ENCODE measurements at places on chromosomes 5 and 9.

GRCh38 chr5:158303275-158303674, 444.3 kb upstream of the CLINT1 start:
- DNase-seq: peak; percentile 65

- DNase-seq: no peak
Observed at GRCh38 chr5:180284149-180284548, 7.7 kb downstream of the MAPK9 start.

- no peak for DNase-seq
Observed at GRCh38 chr5:148899993-148900392, 73.6 kb downstream of the ADRB2 start.

- peak; percentile 98 for DNase-seq
Observed at GRCh38 chr9:107637421-107638420, 148.2 kb upstream of the KLF4 start.

GRCh38 chr9:117093891-117094844, 320.7 kb downstream of the ASTN2 start:
- peak; percentile 79 for DNase-seq

DNA sequence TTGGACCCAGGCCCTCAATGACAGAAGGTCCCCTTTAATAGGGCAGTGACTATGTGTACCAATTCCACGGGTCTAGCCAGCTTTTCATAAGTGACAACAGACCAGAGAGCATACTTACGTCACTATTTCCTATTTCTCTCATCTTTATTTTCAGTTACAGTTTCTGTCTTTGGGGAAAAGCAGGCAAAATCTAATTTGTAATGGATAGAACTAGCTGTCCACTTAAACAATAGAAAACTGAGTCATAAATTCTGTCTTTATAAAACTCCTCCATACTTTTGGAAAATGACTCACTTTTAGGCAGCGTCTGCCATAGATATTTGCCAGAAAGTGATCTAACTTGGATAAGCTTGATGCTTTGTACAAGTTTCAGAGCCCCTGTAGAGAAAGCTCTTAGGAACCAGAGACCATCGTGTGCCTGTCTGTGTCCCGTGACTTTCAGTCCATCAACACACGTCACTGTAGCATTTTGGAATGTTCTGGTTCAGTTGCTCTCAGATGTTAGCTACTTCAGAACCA, 101.9 kb downstream of the F2RL2 start:
- DNase-seq: peak; percentile 71

DNA sequence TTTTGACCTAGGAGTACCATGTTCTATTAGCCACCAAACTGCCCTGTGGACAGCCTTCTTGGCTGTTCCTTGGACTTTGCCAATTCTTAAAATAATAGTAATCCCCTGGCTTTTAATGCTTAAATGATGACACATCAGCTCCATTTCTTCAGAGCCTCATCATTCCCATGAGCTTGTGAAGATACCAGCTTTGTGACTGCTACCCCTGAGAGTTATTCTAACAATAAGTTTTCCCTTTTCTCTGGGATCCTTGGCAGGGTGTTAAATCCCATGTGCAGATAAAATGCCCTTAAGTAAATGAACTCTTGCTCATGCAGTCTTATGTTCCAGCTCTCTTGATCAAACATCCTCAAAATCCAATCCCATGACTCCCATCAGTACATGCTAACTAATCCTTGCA, 415.3 kb downstream of the CETN3 start:
- no peak for DNase-seq

DNA sequence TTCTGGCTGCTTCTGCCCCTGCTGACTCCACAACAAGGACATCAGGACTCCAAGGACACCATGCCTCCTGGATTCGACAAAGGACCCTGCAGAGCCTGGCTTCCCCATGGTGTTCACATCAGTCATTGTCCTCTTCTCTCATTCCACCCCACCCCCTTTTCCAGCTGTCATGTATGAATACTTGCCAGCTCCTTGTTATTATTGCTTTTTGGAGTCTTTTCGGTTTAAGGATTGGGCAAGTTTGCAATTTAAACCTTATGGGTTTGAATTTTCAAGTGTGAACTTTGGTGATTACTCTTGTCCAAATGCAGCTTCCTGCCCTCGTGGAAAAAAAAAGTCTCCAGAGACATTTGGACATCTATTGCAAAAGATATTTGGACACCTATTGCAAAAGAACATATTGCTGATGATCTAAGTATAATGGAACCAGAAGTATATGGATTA, 14.2 kb upstream of the LVRN start:
- peak; percentile 61 for DNase-seq

- DNase-seq: no peak
Observed at GRCh38 chr5:96976-97660, 5.2 kb downstream of the PLEKHG4B start.

- no peak for DNase-seq
Observed at GRCh38 chr5:147037515-147038205, 159.1 kb upstream of the PPP2R2B start.

- DNase-seq: no peak
Observed at GRCh38 chr5:173123416-173123815, 20.9 kb upstream of the BNIP1 start.

GRCh38 chr5:84301535-84301934, 83.1 kb downstream of the EDIL3 start:
- no peak for DNase-seq

- DNase-seq: no peak
Observed at GRCh38 chr9:70933321-70933720, 188.1 kb downstream of the TRPM3 start.

DNA sequence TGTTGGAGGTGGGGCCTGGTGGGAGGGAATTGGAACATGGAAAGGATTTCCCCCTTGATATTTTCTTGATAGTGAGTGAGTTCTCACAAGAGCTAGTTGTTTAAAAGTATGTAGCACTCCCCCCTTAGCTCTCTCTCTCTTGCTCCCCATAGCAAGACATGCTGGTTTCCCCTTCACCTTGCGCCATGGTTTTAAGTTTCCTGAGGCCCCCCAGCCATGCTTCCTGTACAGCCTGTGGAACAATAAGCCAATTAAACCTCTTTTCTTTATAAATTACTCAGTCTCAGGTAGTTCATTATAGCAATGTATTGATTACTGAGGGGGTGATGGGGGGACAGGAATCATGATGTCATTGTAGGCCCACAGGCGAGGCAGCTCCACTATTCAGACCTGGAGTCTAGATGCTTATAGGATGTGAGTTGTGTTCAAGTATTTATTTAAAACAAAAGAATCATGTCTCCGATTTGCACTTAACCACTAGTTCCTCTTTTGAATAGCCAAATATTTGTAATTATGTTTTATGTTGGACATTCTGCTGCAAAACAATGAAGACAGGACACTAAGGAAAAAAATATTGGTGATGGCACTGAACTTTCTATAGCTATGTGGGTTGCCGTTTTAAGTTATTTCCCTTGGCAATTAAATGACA, 156.6 kb downstream of the TMEM38B start:
- no peak for DNase-seq

DNA sequence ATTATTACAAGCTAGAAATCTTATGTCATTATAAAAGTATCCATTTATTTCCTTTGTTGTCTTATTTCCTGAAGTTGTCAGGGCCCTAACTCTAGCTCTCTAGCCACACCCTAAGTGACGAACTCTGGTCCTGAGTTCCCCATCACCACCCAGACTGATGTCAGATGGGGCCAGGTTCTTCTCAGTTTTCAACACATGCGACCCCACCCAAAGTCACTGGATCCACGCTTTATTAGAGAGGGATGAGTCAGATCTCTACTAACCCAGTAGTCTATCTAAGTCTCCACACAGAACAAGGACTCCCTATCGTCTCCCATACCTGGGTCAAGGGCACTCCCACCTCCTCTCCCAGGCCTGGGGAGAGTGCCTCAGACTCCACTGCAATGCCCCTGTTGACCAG, 6.8 kb upstream of the FEM1C start:
- DNase-seq: no peak

GRCh38 chr5:173304591-173304988, 23.6 kb downstream of the STC2 start:
- no peak for DNase-seq

- DNase-seq: no peak
Observed at GRCh38 chr5:168844922-168845296, 265.7 kb upstream of the PANK3 start.

DNA sequence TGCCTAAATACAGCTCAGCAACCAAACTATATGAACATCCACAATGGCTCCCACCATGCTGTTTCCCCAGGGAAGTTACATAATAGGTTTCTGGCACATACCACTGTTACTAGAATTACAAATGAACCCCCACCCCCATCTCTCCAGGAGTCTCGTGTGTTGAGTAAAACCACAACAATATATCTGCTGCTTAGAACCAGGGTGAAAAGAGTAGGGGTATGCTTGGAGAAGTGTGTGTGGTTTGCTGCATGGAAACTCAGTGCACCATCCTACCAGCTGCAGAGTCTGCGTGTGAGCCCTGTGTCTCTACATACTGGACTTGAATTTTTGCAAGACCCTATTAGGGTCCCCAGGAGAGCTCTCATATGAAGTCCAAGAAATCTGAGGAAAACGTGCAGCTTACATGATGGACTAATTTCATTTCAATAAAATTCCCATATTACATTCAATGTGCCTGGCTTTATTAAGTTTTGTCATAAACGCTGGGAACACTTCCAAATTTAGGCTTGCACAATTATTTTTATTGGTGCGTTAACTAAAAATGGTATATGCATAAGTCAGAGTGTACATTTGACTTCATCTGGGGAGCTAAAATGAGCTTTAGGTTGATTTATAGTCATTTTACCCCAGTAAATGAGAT, 104.5 kb upstream of the NFIB start:
- DNase-seq: peak; percentile 74

DNA sequence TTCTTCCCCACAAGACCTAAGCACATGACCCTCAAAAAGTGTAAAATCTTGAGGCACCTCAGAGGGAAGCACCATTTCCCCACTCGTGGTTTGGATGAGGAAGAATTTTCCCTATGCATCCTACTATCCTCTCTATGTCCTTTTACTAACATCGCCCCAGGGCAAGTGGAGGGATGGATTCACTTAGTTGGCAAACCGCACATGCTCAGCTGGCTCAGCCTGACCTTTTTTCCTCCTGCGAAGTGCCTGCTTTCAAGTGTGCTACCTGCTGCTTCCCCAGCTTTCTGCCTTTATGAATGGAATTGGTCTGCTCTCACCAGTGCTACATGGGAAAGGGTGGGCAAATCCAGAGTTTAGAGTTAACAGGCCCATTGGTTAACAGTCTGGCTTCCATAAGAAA, 56.6 kb upstream of the IFNK start:
- DNase-seq: no peak

- no peak for DNase-seq
Observed at GRCh38 chr5:122458278-122458872, 146.3 kb downstream of the SNCAIP start.

- no peak for DNase-seq
Observed at GRCh38 chr9:136981588-136982231, 1.1 kb upstream of the LCNL1 start.

DNA sequence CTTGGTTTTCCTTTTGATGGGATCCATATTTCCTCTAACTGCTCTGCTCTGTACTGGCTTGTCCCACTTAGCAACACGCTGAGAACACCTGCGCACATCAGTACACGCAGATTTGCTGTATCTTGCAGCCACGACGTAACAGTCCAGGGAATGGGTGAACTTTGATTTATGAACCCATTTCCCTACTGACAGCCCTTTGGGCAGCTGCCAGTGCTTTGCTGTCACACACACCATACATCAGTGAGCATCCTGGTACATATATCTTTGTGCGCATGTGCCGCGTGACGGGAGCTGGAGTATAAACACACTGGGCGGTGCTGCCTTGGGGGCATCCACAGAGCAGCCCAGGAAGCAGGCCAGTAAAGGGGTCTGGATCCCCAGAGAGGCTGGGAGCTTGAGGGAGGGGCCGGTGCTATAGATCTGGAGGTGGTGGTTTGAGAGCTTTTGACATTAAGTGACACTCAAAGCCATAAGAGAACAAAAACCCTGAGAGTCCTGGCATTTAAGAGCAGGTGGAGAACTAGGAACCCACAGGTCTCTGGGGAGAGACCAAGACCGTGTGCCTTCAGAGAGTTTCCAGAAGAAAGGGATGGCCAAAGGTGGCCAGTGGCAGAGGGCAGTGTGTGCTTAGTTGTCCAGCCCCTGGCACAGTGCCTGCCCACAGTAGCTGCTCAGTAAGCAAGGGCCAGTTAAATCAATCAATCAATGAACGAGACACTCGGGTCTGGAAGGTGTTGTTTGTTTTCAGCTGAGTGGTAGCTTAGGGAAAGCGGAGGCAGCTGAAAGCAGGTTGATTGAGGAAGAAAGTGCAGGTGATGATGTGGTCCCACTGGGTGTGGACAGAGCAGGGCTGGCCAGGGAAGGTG, 53.7 kb downstream of the LMX1B start:
- no peak for DNase-seq

- no peak for DNase-seq
Observed at GRCh38 chr5:1243487-1244130, 18.4 kb downstream of the SLC6A18 start.

- DNase-seq: no peak
Observed at GRCh38 chr9:136544964-136545691, 720 bp downstream of the NOTCH1 start.

DNA sequence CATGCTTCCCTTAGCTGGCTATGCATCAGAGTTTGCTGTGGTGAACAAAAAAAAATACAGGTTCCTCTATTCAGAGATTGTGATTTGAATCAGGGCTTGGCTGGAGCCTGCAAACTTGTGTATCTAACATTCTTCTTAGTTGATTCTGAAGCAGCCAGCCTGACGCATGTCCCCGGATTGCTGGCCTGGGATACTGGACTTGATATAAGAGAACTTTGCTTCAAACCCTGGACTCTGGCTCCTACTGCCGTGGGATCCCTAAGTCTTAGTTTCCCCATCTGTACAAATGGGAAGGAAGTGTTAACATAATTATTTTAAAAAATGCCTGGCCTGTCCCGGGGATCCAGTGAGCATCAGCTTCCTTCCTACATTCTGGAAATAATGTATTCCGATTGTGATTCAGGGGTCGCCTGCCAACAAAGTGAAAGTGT, 292.8 kb downstream of the ARHGEF28 start:
- DNase-seq: no peak

- DNase-seq: no peak
Observed at GRCh38 chr9:80158554-80159170, 586.9 kb downstream of the TLE4 start.

DNA sequence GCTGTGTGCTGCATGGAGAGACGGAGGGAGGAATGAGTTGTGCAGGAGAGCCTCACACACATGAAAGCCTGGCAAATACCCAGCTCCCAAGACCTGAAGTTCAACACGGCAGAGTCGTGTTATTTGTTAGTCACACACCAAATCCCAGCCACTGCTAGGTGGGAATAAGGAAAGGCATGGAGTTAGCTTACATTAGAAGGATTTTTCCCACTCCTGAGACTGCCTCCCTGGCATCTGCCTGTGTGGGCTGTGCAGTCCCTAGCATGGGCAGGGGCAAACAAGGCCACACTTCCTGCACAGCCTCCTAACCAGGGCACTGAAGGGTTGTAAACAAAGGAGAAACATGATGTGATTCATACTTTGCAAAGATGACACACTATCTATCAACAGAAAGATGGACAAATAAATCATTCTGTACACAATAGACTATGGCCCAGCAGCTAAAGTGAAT, 306.8 kb downstream of the SPOCK1 start:
- no peak for DNase-seq

DNA sequence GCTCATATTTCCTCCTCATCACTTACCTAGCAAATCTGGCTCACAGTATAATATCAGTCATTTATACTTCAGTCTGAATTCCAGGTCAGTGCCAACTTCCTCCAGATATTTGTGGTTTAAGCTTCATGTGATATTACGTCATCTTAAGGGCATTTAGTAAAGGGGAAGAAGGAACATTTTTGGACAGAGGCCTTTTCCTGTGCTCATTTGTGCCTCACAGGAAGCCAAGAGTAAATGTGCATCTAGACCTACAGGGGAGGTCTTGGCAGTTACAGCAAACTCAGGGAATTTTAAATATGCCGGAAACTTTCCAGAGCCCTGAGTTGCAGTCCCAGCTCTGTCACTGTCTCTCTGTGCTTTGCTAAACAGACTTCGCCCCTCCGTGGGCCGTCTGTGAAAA, 12.3 kb upstream of the KCNIP1 start:
- peak; percentile 73 for DNase-seq

All from right hindlimb (tissue), 1 donor.